ENCODE measurements at places on chromosomes 12 and 14. TPM values are rescaled to one million over a fixed set of nuclear protein-coding genes. Genes with fewer than 3 reads are reported as not detected.

GRCh38 chr14:100822013-100822412, 3.9 kb upstream of the MEG3 start:
- peaks cover 19% of the 10 kb centered on the region for H3K4me1 ChIP-seq
- DNase-seq = no peak
- no peaks in the 10 kb centered on the region for H3K36me3 ChIP-seq
- H3K27ac ChIP-seq = no peak overlapping the region
- no peak overlapping the region for H3K4me3 ChIP-seq

GRCh38 chr12:121009741-121010140, 6.5 kb downstream of the C12orf43 start:
- no peak overlapping the region for H3K27ac ChIP-seq
- H3K4me3 ChIP-seq = peak overlapping the region; percentile 24
- peak; percentile 14 for DNase-seq
- H3K4me1 ChIP-seq = no peaks in the 10 kb centered on the region
- H3K36me3 ChIP-seq = peaks cover 6% of the 10 kb centered on the region
- H3K27me3 ChIP-seq = no peaks in the 10 kb centered on the region

CPNE6 gene
- total RNA-seq = not detected

RIMKLB gene
- 64.2 TPM for total RNA-seq

GRCh38 chr12:110957652-110958051, 37.3 kb upstream of the MYL2 start:
- H3K4me1 ChIP-seq = no peaks in the 10 kb centered on the region
- no peak for DNase-seq
- H3K27ac ChIP-seq = no peak overlapping the region
- H3K4me3 ChIP-seq = no peak overlapping the region
- peaks cover 33% of the 10 kb centered on the region for H3K27me3 ChIP-seq
- no peaks in the 10 kb centered on the region for H3K36me3 ChIP-seq

C1QL4 gene
- total RNA-seq = 0.63 TPM

DEPDC4 gene
- 4.1 TPM for total RNA-seq

GRCh38 chr14:70188659-70189455, at the start of gene SLC8A3:
TSS of gene SLC8A3 (minus strand) at chr14:70188951. CDS start at chr14:70168422, 20,529 bp downstream.
- H3K4me3 ChIP-seq = peak within 1 kb of the TSS; percentile 94
- peak; percentile 59 for DNase-seq
- H3K4me1 ChIP-seq = peaks cover 29% of the 10 kb centered on the region
- no peak within 1 kb of the TSS for H3K27ac ChIP-seq

DNA sequence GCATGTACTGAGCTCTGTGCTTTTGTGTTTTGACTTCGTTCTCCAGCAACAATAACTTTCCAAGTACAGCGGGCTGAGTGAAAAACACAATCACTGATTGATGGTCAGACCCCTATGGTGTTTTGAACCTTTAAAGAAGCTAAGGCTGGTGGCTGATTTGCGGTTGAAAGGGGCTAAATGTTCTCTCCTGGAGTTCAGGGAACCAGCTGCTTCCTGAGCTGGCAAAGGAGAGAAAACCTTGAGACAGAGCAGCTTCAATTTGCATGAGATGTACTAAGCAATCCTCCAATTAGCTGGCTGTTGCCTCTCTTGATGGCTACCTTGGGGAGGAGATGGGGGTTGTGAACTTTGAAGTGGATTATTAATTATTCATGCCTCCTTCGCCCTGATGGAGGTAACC, 546.7 kb upstream of the SEL1L start:
- no peak overlapping the region for H3K4me3 ChIP-seq
- no peaks in the 10 kb centered on the region for H3K4me1 ChIP-seq
- peaks cover 34% of the 10 kb centered on the region for H3K27me3 ChIP-seq
- H3K27ac ChIP-seq = no peak overlapping the region
- no peak for DNase-seq

DNA sequence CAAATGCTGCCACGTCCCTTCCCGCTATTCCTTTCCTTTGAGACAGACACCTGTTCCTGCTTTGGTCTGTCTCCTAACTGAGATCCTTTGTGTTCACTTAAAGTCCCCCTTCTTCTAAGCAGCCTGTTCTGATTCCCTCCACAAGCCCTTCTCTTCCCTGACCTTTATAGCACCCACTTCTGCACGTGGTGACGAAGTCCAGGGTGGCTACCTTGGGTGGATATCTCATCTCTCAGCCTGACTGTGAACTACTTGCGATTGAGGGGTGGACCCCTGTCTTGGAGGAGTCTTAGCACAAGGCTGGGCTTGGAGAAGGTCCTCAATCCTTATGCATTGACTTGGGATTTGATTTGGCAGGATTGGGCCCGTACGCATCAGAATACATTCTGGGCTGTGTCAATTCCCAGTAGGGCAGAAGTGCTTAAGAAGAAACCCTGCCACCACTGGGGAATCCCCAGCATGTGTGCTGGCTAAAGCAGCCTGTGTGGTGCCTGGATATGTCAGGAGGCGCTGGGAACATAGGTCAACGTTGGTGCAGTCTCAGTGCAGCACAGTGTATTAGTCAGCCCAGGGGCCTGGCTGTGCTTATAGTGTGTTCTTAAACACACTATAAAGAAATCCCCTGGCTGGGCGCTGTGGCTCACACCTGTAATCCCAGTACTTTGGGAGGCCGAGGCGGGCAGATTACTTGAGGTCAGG, 23.6 kb downstream of the KRT80 start:
- no peak overlapping the region for H3K27ac ChIP-seq
- no peaks in the 10 kb centered on the region for H3K27me3 ChIP-seq
- H3K4me3 ChIP-seq = no peak overlapping the region

DNA sequence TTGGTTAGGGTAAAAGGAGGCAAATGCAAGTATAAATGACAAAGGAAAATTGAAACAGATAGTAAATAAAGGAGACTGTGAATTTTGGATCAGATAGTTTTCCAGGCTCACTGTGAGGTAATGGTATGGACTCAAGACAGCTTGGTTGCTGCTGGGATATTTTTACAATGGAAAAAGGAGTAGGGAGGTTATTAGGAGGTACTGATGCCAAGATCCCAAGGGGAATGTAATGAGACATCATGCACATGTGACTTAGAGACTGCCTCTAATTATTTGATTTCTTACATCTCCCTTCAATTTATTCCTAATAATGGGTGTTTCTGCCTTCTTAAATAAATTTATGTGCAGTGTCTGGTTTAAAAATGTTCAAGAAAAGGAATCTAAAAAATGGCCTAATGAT, 56.9 kb downstream of the TAOK3 start:
- H3K27ac ChIP-seq = no peak overlapping the region
- no peaks in the 10 kb centered on the region for H3K27me3 ChIP-seq
- no peaks in the 10 kb centered on the region for H3K4me1 ChIP-seq
- no peak for DNase-seq
